IMR-90 (cell line): ENCODE measurements at places on chromosomes 12 and 14.

DNA sequence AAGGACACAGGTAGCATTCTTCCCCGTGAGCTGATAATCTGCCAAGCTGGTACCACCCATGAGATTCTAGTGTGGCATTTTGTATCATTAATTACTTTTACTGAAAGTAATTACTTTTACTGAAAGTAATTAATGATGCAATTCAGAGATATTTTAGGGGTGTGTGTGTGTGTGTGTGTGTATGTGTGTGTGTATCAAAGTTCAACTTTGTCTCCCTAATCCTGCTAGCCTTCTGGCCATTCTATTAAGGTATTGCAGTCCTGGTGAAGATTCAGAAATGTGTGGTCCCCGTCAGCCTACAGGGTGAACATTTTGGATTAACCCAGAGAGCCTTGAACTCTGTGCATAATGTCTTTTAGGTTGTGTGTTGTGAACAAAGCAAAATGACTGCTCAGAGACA, 310.8 kb downstream of the ZFP36L1 start:
- no peak for DNase-seq

GRCh38 chr12:101799774-101800173, 31.0 kb downstream of the GNPTAB start:
- DNase-seq, result no peak

- no peak for DNase-seq
These were observed 363.1 kb downstream of the EGLN3 start for GRCh38 chr14:33587791-33588190.

DNA sequence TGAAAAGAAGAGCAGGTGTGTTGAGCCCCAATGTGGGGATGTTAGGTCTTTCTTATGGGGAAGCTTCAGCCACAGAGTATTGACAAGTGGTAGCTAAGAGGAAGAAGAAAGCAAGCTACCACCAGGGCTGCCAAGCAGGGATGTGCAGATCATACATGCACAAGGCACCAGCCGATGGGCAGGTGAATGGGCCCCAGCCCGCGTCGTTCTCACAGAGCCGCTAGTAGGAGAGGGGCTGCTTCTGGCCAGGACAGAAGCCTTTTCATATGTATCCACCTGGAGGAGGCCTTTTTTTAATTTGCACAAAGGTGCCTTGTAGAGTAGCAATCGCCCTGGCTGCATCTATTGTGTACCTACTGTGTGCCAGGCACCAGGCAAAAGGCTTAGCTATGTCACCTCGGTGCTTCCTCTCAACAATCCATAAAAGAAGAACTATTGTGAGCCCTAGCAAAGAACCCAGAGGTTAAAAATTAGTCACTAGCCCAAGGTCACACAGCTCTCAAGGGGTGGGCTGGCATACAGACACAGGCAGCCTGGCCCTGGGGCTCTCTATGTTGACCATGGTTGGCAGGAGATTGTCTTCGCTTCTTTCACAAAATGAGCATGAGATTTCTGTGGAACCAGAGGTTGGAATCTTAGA, 8.2 kb downstream of the NUAK1 start:
- DNase-seq, result no peak

- DNase-seq, result no peak
These were observed 205.2 kb downstream of the KLHL28 start for GRCh38 chr14:44756554-44756953.

DNA sequence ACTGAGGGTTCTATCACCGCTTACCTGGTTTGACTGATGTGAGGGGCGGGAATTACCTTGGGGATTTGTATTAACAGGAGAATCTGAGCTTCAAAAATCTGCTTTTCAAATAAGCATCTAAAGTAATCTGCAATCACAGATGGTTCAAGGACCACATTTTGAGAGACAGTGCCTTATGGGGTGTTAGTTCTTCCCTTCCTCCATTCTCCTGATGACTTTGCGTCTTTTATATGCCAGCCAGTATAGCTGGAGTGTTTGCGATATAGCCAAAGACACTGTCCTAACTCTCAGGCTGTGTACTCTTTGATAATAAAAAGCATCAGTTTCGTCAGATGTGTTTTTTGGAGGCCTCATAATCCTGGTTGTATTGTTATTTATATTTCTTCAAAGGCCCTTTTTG, 39.5 kb downstream of the PPHLN1 start:
- DNase-seq, result no peak

- DNase-seq, result no peak
These were observed 59.7 kb downstream of the CAPZA3 start for GRCh38 chr12:18797604-18798003.

DNA sequence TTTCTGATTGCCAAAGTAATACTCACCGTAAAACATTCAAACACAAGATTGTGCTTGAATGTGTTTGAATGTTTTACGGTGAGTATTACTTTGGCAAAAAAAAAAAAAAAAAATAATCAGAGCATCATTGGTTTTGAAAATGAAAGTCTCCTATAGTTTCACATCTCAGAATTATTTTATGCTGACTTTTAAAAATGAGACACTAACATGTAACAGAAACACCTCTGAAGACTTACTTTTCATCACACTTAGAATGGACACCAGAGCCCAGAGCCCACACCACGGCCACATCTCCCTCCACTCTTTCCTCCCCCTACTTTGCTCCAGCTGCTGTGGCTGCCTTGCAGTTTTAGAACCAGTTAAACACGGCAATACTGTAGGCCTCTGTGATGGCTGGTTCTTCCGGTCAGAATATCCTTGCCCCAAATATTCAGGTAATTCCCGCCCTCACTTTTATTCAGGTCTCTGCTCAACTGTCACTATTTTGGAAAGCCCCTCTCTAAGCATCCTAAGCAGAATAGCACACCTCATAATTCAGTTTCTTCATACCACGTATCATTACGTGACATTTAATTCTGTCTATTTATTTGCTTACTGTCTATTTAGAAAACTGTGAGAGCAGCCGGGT, 138.9 kb upstream of the MAX start:
- DNase-seq, result no peak

DNA sequence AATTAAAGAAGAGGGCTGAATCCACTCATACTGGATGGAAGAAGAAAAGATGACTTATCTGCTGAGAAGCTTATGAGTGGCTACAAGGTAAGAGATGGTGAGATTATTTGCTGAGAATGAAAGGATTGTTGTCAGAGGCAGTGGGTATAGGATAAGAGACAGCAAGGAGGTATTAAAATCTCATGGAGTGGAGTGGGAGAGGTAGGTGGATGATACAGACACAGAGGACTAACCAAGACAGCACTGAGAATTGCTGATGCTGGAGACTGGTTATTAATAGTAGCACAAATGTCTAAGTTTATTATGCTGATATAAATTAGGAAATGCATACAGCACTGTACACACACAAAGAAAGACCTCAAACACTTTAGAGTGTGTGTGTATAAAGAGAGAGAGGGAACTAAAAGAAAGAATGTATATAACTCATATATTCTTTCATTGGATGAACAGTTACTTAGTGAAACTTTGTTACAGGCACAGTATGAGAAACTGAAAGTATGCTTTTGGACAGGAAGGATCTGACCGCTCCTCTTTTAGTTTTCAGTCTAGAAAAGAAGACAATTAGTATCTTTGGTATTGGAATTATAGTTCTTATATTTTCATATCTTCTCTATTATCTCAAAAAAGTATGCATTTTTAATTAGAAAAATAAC, 543.1 kb downstream of the LRFN5 start:
- DNase-seq, result no peak
